MV-4-11 (cell line): ENCODE measurements at places on chromosomes 2 and 18.

DNA sequence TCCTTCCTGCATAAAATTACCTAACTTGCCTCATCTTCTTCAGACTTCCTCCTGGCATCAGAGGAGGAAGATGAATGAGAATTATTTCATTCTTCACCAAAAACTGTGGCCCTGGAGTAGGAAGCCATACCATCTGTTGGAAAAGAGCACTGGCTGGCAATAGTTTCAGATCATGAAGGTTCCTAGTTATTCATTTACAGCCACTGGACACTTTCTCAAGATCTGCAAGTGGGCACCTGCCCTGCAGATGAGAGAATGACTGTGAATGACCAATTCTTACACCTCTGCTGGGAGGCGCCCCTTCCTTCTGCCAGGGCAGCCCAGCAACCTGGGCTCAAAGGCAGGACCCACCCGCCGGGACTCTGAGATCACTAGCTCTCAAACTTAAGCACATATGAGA is 13.0 kb downstream of the DIPK1C start:
- no peak for DNase-seq

GRCh38 chr2:154704991-154705390 is 6.5 kb downstream of the KCNJ3 start:
- DNase-seq, result no peak

- no peak for DNase-seq
Measured at GRCh38 chr2:104690255-104690984, 163.5 kb upstream of the POU3F3 start.

DNA sequence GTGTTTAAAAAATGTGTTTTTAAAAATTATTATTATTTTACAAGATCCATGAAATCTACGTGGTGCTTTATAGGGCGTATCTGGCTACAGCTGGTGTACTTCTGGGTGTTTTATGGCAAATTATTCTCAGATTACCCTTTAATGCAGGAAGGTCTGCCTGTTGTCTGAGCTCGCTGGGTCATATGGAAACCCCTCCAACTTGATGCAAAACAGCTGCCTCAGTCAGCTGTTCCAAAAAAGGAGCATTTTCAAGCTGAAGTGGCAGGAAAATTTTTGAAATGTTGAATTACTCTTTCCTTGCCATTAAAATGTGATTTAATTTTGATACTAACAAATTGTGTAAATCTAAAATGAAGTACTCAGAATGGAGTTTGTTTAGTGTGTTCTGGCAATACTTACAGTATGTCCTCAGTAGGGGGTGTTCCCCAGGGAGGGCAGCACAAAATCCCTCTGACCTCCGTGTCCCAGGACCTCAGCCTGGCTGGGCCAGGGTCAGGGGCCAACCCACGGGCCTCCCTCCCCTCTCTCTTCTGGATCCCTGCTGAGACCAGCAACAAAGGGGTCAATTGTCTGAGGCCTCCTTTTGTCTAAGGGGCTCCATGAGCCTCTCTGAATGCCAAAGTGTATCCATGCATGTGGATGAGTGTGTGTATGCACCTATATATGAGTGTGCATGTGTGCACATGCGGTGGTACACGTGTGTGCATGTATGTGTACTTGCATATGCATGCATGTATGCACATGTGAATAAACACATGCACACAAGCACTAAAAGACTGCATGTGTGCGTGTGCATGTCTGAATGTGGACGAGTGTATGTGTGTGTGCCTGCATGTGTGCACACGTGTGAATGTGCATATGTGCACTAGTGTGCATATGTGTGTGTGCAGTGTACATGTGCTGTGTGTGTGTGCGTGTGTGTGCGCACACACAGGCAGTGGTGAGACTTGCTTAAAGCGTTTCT is 105.4 kb downstream of the ACOXL start:
- DNase-seq, result no peak

DNA sequence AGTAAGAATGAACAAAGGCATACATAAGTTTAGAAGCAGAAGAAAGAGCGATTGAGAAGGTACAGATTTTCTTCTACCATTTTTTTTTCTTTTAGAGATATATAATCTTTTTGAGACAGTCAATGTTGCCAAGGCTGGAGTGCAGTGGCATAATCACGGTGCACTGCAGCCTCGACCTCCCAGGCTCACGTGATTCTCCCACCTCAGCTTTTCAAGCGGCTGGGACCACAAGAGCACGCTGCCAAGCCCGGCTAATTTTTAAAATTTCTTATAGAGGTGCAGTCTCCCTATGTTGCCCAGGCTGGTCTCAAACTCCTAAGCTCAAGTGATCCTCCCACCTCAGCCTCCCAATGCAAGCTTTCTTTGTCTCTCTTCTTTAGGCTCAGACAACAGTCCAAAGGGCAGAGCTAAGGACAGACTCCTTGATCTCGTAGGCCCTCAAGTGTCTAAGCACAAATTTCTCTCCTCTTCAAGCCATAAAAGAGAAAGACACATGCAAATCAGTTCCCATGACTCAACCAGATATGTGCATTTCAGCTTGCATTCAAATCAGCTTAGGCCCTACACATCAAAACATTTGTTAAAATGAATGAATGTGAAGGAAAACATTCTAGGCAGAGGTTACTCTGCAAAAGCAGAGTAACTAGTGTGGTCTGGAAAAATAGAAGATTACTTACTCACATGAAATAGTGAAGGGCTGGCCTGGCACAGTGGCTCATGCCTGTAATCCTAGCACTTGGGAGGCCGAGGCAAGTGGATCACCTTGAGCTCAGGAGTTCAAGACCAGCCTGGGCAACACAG is 18.0 kb downstream of the ITSN2 start:
- no peak for DNase-seq

- no peak for DNase-seq
Measured at GRCh38 chr2:128362176-128362888, 43.7 kb upstream of the HS6ST1 start.
